ENCODE measurements at places on chromosomes 11 and 22.

DNA sequence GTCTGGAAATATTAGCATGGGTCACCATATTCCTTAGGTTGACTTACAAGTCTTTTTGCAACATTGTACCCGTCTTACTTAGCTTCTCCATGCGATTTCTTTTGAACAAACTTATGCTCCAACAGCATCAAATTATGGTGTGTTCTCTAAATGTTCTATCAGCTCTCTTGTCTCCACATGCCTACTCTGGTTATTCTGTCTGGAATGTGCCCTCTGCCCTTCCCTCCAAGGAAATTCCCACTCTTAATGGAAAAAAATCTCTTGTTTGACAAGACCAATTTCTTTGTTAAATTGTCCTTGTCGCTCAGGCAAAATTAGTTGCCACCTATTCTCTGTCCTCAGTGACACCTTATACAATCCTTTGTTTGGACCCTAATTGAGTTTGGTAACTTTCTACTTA is 522.8 kb upstream of the LUZP2 start:
- no peak for DNase-seq

DNA sequence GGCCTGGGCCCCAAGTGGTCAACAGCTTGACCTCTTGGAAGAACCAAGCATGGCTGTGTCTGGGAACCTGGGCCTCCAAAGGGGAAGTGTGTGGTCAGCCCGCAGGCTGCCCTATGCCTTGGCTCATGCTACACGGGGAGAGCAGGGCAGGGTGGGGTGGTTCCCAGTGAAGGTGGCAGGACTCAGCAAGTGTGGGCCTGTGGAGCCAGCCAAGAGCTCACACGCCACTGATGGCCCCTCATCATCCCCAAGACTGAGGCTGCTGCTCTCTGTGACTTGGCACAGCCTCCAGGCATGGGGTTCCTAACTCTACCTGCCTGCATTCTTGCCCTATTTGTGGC is 15.9 kb upstream of the DGCR8 start:
- no peak for DNase-seq

GRCh38 chr11:78560153-78560552 is 14.5 kb downstream of the NARS2 start:
- no peak for DNase-seq

DNA sequence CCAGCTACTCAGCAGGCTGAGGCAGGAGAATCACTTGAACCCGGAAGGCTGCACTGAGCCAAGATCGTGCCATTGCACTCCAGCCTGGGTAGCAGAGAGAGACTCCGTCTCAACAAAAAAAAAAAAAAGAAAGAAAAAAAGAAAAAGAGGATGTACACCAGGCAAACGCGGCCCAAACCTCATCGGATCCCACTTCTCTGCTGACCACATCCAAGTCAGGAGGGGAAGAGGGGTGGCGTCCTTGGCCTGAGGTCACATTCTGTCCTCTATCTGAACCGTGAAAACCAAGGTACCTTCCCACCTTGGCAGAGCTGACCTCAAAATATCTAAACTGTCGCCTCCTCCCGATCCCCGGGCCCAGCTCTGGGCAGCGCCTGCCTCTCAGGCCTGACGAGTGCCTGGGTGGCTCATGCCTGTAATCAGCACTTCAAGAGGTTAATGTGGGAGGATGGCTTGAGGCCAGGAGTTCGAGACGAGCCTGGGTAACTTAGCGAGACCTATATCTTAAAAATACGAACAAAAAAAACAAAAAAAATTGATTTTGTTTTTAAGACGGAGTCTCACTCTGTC is 25.1 kb downstream of the RGL4 start:
- DNase-seq: no peak

GRCh38 chr11:129699711-129700304 is 115.8 kb upstream of the TMEM45B start:
- DNase-seq: no peak

Measured in COR-L47 (cell line).